Putamen (tissue), 1 donor: ENCODE measurements at places on chromosomes 3 and 15.

- no peak for DNase-seq
Measured at GRCh38 chr15:76073554-76073953, 13.8 kb downstream of the TMEM266 start.

DNA sequence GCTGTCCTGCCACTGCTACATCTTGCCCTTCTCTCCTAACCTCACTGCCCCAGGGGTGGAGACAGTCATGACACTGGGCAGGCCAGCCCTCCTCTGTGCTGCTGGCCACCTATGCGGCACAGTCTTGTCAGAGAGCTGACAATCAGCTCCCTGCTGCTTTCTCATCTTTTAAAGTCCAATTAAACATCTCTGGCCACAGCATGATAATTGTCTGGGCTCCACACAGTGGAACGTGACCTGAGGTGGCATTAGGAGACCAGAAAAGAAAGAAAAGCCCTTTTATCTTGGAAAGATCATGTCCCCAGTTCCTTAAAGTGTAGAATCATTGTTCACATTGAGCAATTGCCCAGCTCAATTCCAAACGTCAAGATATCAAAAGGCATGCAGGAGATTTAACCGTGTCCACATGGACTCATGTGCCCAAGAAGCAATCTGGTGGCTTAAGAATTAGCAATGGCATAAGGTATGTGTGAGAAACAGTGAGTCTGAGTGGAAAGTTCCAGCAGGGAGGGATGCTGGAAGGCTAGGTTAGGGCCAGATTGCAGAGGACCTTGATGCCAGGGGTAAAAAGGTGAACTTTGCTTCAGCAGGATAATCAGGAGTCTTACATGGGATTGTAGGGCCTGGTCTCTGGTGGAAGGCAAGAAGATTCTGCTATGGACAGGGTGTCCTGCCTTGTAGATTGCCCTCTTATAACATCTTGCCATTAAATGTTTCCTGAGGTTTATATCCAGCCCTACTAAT is 15.3 kb upstream of the CACNA1D start:
- DNase-seq: no peak

DNA sequence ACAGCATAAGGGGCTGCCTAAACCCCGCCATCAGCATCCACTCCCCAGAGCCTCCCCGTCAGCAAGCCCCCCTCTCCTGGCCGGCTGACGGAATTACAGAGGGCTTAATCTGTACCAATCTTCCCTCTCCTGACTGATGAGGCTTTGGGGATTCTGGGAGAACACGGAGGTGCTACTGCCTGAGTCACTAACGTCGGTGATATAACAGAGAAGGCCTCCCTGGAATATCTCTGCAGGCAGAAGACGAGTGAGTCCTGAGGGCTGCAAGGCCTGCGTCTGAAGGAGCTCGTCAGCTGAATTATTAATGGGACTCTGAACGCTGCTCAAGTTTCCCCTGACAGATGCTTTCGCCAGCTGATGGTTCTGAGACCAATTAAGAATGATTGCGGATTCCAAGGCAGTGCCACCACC is 147.7 kb downstream of the XXYLT1 start:
- DNase-seq: no peak

DNA sequence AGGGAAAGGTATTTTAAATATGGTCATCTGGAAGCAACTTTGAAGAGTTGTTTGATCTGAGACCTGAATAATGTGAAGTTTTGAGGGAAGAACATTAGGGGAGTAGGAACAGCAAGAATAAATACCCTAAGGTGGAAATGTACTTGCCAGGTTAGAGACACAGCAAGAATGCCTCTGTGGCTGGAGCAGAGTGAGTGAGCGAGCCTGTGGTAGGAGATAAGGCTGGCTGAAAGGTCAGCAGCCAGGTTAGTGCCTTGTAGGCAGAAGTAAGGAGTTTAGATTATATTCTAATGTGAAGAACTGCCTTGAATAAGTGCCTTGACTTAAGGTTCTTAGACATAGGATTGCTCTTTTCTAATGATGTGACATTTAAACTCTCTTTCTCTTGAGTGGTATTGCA is 18.3 kb downstream of the LRRC49 start:
- DNase-seq: no peak

DNA sequence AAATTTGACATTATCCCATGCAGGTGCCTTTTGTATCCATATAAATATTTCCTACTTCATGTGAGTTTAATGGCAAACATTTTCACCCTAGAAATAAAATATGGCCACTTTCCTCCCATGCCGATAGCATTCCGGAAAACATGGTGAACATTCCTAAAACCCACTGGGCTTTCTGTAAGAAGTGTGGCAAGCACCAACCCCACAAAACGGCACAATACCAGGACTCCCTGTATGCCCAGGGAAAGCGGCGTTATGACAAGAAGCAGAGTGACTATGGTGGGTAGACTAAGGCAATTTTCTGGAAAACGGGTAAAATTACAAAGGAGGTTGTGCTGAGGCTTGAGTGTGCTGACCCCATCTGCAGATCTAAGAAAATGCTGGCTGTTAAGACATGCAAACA is 7.6 kb downstream of the ANXA2 start:
- DNase-seq: no peak

DNA sequence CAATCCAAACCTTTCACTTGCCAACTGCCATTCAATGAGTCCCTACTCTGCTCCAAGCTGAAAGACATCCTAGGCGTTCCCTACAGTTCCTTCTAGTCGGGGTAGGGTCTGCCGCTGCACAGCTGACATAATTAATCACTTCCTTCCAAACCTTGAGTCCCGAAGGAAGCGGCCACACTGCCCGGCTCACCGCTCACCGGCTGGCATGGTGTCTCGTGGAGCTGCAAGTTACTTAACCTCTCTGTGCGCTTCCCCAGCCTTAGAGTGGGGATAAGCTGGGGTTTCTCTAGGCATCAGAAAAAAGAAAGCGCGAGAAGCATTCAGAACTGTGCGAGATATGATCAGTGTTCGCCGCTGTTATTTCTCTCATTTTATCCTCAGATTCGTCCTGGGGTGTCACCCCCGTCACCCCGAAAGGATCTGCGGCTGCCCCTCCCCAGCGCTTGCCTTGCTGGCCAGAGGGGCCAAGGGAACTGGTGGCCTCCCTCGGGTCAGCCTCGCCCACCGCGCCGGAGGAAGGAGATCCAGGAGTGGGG is 748 bp downstream of the MRPS25 start:
- no peak for DNase-seq

- DNase-seq: no peak
Measured at GRCh38 chr3:27485866-27486265, 1.7 kb upstream of the SLC4A7 start.

DNA sequence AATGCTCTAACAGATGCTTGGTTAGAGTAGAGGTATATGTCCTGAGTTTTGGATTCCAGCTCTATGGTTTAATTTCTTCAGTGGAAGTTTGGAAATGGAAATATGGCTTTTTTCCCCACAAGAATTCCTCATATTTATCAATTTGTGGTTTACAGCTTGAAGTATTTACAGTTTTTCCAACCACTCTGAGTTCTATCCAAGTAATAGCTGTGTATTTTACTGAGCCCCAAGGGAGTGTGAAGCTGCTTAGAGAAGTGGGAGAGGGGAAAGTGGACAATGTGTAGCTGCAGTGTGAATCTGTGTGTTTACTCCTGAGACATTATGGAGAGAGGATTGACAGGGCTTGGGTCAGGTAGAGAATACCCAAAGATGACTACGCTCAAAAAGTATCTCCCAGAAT is 54.5 kb downstream of the NEK11 start:
- no peak for DNase-seq

- no peak for DNase-seq
Measured at GRCh38 chr3:106277731-106278130, 408.9 kb upstream of the CBLB start.

GRCh38 chr15:36737430-36737891 is 158.0 kb downstream of the CDIN1 start:
- no peak for DNase-seq

GRCh38 chr3:188911026-188911850 is 260.5 kb upstream of the TPRG1 start:
- DNase-seq: no peak

GRCh38 chr3:30470496-30470895 is 135.9 kb upstream of the TGFBR2 start:
- no peak for DNase-seq
